Stimulated activated CD4-positive, alpha-beta T cell treated with anti-CD3 and anti-CD28 coated beads, TNF-alpha, amount 100 ng/mL, for 48 hours (primary cell): ENCODE measurements at places on chromosomes 5 and 9.

DNA sequence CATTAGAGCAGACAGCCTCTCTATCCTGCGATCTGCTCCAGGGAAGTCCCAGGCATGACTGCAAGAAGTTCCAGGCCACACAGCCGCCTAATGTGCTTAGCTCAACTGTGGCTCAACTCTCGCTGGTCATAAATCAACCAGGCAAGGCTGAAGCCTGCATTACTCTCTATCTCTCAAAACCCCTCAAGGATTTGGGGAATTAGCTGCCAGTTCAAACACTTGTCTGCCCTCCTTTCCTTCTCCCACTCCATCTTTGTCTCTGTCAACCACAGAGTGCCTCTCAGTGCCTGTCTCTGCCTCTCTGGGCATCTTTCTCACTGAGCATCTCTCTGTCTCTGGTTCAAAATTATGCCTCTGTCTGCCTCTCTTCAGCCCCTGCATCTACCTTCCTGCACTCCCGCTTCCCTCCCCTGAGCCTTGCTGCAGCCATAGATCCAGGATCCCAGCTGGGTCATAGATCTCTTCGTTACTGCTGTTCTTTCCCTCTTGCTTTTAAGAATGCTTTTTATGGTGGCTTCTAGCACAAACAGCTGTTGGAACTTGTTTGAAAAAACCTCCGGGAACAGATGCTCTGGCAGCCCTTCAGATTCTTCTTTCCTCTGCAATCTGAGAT, 27.9 kb upstream of the GALNT10 start:
- no peak for DNase-seq

GRCh38 chr9:124450241-124450924, at the start of gene ADGRD2:
TSS of gene ADGRD2 (plus strand) at chr9:124450451. CDS start at chr9:124451667, 1,216 bp downstream.
- DNase-seq, result no peak

GRCh38 chr9:12670006-12670405, 23.2 kb upstream of the TYRP1 start:
- DNase-seq, result no peak

DNA sequence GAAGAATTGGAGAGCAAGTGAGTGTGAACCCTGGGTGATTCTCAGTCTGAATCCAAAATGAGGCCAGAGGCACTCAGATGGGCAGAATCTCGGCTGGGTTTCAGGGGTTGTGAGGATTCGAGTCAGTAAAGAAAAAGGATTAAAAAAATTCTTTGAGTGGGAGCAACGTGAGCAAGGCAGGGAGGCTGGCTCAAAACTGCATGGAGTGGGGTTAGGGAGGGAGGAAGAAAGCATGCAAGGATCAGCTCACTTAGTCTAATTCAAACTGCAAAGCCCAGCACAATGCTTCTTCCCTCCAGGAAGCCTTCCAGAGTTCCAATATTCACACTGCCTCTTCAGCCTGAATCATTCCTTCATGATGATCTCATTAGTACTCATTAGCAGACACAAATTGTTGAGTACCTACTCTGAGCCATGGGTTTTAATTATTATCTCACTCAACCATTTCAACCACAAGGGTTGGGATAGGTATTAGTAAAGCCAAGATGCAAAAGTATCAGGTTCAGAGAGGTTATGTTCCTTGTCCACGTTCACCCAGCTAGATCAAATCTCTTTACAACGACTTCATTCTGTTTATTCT, 95.8 kb downstream of the BRINP1 start:
- no peak for DNase-seq

DNA sequence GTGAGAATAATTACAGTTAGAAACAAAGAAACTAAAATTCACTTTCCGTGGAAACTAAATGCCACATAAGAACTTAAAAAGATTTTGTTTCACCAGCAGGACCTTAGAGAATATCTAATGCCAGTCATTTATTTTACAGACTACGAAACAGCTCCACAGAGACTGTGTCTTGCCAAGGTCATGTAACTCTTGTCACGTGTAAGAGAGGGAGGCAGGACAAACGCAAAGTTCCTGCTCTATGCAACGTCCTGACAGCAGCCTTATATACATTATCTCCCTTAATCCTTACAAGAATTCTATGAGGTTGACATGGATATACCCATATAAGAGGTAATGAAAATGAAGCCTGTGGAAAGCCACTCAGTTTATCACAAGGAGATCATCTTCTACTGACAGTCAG, 39.4 kb downstream of the CTNNAL1 start:
- DNase-seq, result no peak

GRCh38 chr5:116459301-116459700, 115.3 kb downstream of the SEMA6A start:
- no peak for DNase-seq

GRCh38 chr5:136174021-136174659, 18.8 kb downstream of the SMIM32 start:
- DNase-seq, result no peak

GRCh38 chr9:92719028-92719647, 45.5 kb downstream of the BICD2 start:
- no peak for DNase-seq

DNA sequence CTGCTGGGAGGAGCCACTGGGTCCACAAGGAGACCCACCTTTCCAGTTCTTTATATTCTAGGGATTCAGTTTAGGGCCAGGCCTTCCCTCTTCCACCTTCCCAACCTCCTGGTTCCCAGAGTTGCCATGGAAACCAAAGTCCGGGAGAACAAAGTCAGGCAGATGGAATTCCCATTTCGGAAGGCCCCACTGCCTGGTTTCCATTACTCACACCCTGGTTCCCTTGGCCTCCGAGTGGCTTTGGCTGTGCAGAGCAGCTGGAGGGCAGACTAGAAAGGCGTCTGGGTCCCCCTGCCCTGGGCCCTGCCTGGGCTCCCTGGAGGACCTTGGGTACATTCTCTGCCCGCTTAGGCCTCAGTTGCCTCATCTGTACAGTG, 136.1 kb downstream of the RGS3 start:
- DNase-seq, result no peak

- DNase-seq, result no peak
Observed at GRCh38 chr5:6804766-6805501, 91.7 kb downstream of the TENT4A start.

GRCh38 chr5:332843-333242, 11.3 kb downstream of the AHRR start:
- DNase-seq, result peak; percentile 25

- DNase-seq, result no peak
Observed at GRCh38 chr9:111891910-111892499, 4.6 kb upstream of the UGCG start.

DNA sequence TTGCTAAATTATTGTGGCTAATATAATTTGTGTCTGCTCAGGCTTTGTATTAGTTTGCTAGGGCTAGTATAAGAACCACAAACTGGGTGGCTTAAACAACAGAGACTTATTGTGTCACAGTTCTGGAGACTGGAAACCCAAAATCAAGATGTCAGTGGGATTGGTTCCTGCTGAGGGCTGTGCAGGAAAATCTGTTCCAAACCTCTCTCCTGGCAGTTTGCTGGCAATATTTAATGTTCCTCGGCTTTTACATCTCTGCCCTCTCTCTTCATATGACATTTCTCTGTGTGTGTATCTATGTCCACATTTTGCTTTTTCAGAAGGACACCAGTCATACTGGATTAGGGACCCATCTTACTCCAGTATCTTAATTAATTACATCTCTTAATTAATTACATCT, 498.8 kb upstream of the CD180 start:
- DNase-seq, result no peak

- no peak for DNase-seq
Observed at GRCh38 chr9:882416-882924, 41.0 kb downstream of the DMRT1 start.

DNA sequence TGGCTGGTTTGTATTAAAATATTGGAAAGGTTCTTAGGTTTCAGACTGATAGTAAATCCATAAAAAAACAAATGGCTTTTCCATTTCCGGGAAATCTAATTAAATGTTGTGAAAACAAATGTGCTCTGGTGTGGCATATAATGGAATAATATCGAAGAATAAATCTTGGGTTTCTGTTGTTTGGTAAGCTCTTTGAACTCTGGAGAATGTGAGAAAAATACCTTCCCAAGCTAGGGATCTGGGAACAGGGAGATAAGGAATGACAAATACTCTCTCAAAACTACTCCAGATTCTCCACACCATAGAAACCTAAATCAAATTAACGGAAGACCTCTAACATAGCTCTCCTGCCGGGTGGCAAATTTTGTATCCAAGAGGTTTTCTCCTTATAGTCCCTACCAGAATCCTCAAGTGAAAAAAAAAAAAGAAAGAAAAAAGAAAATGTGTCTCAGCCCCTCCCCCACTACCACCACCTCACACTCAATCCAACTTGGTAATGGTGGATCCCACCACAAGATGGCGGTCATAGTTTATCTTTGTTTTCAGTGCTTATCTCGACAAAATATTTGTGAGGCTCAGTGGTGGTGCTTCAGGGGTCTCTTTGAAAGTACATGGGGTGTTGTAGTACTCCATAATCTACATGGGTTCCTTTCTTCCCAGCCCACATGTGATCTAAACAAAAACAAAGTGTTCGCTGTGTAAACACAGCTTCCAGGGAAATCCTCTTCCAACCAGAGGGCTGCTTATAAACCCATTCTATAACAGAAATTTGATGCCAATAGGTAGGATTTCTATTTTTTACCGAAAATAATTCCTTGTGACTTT, 54.5 kb upstream of the FST start:
- no peak for DNase-seq

- DNase-seq, result no peak
Observed at GRCh38 chr9:74322661-74323314, 174.3 kb upstream of the RORB start.

DNA sequence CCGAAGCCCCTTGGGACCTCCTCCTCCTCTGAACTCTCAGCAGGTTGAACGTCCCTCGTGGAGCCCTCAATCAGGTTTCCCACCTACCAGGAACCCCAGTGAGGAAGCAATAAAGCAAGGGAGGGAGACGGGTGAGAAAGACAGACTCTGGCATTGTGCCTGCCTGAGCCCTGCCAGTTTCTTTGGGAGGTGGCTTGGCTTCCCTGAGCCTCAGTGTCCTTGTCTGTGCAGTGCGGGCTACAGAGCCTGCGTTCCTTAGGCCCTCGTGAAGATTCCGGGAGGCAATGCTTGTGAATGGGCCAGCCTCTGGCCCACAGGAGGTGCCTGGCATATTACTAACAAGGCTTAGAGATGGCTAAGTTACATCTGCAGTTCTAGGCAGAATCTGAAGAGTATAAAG, 11.9 kb downstream of the GTF3C5 start:
- no peak for DNase-seq

DNA sequence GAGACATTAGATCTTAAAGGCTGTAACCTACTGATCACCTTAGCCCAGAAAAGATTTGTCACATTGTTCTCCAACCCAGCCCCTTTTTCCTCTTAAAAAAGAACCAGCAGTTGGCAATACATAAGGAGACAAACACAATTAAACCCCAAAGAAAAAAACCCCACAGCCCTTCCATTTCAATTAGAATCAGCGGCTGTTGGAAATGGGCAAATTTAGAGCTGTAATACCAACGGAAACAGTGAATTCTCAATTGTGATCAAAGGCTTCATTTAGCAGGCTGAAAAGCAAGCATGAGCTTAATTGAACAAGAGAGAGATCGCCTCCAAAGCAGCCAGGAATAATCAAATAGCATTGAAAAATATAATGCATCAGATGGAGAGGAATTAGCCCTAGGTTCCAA, 153.6 kb downstream of the FAM114A2 start:
- DNase-seq, result no peak

GRCh38 chr5:137609127-137609526, 110.0 kb upstream of the SPOCK1 start:
- DNase-seq, result no peak

- no peak for DNase-seq
Observed at GRCh38 chr9:89637787-89638186, 33.0 kb downstream of the GADD45G start.

- no peak for DNase-seq
Observed at GRCh38 chr9:123373447-123373923, 17.5 kb downstream of the CRB2 start.

DNA sequence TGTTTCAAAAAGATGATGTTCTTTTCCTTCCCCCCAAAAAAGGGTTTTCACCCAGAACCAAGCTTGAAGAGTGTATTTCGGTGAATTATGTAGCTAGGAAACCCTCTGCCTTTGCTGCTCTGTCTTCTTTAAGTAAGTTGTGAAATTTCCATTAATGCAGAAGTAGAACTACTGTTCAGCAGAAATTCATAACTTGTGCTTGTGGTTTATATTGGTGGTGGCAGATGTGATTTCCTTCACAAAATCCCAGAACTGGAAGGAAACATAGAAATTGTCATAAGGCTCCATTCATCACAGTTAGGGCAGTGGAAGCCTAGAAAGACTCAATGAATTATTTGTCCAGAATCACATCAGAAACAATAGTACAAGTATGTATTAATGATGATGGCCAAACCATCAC, 42.1 kb upstream of the DAB2 start:
- DNase-seq, result no peak

DNA sequence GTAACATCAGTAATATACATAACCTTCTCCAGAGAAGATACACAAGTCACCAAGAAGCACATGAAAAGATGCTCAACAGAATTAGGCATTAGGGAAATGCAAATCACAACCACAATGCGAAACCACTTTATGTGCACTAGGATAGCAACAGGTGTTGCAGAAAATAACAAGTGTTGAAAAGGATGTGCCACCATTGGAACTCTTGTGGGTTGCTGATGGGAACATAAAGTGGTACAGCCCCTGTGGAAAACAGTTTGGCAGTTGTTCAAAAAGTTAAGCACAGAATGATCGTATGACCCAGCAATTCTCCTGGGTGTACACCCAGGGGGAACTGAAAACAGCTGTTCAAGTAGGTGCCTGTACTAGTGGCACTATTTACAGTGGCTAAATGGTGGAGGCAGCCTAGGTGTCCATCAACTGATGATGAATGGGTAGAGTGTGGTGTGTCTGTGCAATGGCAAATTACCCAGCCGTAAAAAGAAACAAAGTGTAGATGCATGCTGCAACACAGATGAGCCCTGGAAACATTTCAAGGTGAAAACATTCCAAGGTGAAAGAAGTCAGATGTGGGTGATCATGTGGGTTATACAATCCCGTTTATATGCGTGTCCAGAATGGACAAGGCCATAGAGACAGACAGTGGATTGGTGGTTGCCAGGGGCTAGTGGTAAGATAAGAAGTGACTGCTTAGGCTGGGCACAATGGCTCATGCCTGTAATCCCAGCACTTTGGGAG, 27.2 kb downstream of the CCDC69 start:
- DNase-seq, result no peak

DNA sequence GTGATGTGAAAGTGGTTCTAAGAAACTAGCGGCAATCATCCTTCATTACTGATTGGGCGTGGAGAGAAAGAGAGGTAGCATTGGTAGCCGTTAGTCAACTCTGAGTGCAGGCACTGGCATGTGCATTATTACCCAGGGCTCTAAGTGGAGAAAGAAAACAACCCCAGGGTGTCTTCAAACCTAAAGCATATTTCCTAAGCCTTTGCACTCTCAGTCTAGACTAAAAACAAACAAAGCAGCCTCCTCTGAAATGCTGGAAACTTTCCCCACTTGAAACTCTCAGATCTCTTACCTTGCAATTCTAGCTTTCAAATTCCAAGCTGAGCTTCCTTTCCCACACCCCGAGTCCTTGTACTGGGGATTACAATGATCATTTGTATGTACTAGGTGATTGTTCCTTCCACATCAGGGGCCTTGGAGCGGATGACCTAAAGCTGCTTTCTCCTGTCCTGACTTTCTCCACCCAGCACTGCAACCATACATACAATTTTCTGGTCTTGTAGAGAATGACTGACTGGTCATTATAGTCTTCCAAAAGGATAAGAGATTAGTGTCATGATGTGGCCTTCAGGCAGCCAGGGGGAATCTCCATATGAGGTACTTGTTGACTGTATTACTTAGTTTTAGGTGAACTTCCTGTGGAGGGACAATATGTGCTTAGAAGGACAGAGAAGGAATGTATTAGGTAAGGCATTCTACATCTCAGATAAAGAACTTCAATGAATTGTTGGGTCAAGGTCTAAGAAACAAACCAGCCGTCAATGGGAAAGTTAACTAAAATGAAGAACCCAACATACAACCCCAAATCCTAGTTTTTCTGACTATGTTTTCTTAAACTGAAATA, 98.3 kb upstream of the CDKN2B start:
- no peak for DNase-seq
